NCI-H1092 (cell line): ENCODE measurements at places on chromosomes 3 and 15.

DNA sequence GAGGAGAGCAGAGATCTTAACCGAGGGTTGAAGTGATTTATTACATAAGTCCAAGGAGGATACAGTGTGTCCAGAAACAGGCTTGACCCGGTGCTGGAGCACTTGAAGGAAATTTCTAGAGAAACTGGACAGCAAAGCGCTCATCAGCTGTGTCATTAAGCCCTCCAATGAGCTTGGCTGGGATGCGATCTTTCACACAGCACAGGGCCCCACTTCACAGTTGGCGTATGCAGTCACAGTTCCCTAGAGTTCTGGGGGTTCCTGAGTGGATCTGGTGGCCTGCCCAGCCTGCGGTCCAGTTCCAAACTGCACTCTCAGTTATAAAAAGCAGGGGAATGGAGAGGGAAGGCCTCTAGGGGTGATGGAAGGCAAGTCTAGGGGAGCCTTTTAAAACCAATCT lies 13.6 kb downstream of the ST8SIA2 start:
- DNase-seq = no peak

GRCh38 chr3:18379647-18380046 lies 45.5 kb downstream of the SATB1 start:
- no peak for DNase-seq

DNA sequence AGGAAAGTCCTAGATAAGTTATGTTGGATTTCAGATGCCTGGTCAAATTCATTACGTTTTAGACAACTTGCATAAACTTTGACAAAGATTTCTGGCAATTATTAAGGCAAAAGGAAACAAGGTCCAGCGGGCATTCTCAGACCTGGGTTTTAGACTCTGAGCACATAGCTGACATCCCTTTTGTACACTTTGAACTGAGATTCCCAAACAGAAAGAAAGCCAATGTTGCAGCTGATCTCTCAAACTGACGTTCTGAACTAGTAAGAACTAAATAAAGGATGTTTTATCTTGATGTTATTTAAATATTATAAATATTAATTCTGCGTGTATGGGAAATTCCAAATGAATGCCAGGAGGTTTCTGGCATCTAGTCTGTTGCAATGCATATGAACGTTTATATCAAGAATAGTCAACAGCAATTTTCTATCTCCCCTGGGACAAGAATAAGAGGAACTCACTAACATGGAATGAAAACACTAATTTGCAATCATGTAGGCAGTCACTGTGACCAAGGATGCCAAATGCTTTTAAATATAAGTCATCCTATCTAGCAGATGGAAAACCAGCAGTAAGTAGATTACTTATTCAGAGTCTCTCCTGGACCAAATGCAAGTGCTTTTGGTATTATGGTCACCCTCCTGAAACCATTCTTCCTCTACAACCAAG lies 202.1 kb downstream of the GREM1 start:
- no peak for DNase-seq

GRCh38 chr3:70111411-70111810 lies 111.9 kb downstream of the SAMMSON start:
- no peak for DNase-seq

GRCh38 chr15:69562116-69562515 lies 109.5 kb downstream of the RPLP1 start:
- DNase-seq = no peak

- no peak for DNase-seq
Observed at GRCh38 chr15:84772467-84772866, 24.1 kb downstream of the ZNF592 start.

GRCh38 chr3:30826531-30826942 lies 67.9 kb downstream of the GADL1 start:
- DNase-seq = no peak

- DNase-seq = no peak
Observed at GRCh38 chr15:48367483-48367882, 36.3 kb downstream of the DUT start.

- no peak for DNase-seq
Observed at GRCh38 chr15:59166166-59166565, 40.5 kb upstream of the LDHAL6B start.

DNA sequence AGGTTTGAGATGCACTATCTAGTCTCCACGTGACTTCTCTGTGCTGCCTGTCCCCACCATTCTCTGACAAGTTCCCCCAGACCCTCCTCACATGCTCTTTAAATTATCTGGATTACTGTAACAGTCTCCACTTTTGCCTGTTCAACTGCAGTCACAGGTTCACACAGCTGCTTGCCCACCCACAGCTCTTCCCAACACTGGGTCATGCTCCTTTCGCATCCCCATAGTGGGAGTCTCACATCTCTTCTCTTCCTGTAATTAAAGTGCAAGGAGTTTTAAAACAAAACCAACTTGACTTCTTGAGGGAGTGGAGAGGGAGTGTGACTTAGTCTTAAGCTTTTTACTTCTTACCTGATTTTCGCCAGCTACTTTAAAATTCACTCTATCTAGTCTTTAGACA lies 178.8 kb downstream of the PLCL2 start:
- DNase-seq = no peak

DNA sequence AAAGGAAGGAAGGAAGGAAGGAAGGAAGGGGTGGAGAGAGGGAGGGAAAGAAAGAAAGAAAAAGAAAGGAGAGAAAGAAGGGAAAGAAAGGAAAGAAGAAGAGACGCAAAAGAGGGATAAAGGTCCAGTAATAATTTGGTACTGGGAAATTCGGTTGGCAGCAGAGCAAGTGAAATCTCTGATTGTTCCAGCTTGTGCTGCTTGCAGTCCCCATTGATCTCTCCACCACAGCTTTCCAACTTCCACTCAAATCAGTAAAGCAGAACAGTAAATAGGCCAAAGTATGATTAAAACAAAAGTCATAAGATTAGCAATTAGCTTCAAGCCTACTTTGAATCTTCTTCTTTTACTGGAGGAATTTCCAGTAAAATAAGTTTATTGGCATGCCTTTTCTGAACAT lies 357.2 kb downstream of the ROBO1 start:
- DNase-seq = no peak

DNA sequence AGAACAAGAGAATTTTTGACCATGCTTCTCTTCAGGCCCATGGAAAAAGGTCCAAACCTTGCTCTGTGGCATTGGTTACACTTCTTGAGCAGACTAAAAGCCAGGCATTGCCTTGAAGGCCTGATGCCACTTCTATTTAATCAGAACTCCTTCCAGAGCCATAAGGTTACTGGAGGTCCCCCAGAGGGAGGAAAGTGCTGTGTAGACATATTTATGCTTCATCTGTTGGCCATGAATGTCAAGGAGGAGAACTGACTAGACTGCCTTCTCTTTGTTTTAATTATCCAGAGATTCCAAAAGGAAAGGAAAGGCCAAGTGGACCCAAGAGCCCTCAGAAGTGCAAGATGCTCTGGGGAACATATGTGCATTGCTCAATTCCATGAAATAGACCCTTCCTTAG lies 292.6 kb upstream of the NR2E3 start:
- no peak for DNase-seq

GRCh38 chr15:44695294-44695693 lies 15.8 kb downstream of the PATL2 start:
- DNase-seq = no peak

GRCh38 chr3:130960139-130960795 lies 66.4 kb downstream of the ASTE1 start:
- DNase-seq = no peak

DNA sequence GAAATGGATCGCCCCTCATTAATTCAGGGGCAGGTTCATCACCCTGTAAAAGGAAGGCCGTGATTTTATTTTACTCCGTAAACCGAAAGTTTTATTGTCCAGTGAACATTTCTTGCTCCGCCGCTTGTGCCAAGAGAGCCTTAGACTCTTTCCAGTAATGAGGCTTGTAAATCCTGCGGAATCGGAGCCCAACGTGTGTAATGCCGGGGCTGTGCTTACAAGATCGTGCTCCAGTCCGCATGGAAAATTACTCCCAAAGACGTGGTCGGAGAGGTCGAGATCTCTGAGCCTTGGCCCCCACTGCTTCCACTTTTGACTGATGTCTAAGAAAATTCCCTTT lies 649 bp upstream of the PLOD2 start:
- DNase-seq = no peak

DNA sequence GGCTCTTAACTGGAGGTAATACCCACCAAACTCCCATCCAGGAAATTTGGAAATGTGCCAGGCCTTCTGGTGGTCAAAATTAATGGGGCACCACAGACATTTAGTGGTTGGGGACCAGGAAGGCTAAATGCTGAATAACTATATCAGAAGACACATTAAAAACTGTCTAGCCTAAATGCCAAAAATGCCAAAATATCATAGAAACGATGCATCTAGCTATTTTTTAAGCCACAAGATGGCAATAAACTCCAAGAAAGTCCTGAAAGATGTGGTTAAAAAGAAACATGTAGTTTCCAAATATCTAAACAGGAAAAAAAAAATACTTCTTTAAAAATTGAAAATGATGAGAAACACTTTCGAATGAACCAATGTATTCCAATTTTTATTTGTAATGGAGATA lies 19.9 kb downstream of the CCDC14 start:
- no peak for DNase-seq

DNA sequence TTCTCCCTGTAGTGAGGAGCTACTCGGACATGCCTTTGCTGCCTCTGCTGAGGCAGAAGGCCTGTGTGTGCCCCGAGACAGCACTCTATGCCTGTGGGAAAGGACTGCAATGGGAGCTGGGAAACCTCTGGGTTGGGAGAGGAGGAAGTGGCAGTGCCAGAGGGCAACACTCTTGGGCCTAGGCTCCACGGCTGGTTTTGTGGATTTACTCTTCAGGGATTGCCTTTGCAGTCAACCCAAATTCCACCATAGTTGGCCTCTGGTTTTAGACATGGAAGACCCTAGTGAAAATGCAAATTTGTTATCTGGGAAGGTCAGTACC lies 46.8 kb downstream of the ITGA11 start:
- no peak for DNase-seq

DNA sequence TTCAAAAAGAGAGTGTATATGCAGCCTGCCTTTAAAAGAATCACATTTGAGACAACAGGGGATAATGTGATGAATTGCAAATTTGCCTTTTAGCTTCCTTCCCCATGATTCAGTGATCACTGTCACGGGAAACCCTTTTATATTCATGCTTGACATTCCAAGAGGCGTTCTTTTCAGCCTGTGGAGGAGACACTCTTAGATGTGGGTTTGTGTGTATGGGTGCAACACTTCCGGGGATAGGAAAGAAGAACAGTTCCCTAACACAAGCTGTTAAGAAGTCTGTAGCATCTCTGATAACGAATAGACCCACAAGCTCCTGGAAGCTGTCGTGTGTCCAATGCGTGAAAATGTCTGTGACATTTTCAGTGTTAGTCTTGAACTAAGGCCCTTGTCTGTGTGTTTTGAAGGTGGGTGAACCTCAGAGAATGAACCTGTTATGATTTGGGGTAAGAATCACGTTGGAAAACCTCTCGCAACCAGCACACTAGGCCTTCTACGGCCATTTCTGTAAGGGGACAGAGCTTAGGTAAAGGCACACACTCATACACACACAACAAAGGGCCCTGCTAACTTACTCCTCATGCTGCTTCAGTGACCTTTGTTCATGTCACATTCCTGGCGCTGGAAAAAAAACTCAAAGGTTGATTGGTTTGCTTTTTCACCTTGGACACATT lies 229.2 kb upstream of the ST8SIA2 start:
- DNase-seq = no peak

DNA sequence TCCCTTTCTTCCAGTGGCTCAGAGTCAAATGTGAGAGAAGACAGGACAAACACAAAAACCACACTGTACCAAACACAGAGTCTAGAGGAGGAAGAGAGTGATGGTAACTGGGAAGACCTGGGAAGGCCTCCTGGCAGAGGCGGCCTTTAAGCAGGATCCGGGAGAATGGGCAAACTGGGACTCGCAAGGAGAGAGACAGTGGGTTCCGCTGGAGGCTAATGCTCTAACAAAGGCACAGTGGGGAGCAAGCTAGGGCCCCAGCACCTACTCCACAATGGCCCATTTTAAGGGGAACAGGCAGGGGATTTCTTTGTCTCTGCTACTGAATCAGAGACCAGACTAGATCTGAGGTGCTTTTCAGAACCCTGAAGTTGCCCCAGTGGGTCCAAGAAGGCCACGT lies 81.4 kb upstream of the HES1 start:
- no peak for DNase-seq

DNA sequence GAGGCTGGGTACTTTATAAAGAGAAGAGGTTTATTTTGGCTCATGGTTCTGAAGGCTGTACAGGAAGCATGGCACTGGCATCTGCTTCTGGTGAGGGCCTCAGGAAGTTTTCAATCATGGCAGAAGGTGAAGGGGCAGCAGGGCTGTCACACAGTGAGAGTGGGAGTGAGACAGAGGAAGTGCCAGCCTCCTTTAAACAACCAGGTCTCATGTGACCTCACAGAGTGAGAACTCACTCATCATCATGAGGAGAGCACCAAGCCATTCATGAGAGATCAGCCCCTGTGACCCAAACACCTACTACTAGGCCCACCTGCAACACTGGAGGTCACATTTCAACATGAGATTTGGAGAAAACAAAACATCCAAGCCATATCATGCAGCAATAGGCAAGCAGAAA lies 9.3 kb upstream of the RFTN1 start:
- no peak for DNase-seq

GRCh38 chr3:46406788-46407611 lies at the start of the genes CCR5AS and CCRL2:
Gene CCR5AS, minus strand, starts transcription at chr3:46407066.
Gene CCRL2, plus strand, starts transcription at chr3:46407259. Its CDS starts 821 bp downstream, at chr3:46408080.
- DNase-seq = no peak

DNA sequence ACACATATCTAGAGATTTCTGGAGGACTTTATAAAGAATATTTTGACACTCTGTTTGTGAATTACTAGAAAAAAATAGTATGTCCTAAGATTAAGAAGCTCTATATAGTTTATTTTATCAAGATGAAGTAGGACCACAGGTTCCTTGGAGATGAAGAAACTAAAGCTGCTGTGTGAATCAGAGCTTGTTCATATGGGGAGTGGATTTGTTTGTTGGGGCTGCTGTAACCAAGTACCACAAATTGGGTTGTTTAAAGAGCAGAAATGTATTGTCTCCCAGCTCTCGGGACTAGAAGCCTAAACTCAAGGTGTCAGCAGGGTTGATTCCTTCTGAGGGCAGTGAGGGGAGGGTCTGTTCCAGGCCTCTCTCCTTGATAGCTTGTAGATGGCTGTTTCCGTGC lies 270.6 kb upstream of the UMPS start:
- DNase-seq = no peak

DNA sequence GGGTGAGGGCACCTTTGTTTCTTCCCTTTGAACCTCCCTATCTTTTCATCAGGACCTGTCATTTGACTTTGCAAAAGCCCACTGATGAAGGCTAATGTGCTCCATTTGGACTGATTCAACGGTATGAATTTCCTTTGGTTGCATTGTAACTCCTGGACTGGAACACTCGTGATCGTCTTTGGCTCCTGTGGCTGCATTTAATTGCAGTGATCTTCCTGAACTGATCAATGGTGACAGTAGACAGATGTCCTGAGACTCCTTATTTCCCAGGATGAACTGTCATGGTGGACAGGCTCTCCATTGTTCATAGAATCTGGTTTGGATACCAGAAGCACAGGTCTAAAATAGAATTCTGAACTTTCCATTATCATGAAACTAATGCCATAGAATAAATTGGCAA lies 224.8 kb upstream of the GAP43 start:
- DNase-seq = no peak

GRCh38 chr15:33150971-33151370 lies 43.5 kb downstream of the FMN1 start:
- no peak for DNase-seq
